CD8-positive, alpha-beta T cell (primary cell): ENCODE measurements at places on chromosomes 2 and 18.

DNA sequence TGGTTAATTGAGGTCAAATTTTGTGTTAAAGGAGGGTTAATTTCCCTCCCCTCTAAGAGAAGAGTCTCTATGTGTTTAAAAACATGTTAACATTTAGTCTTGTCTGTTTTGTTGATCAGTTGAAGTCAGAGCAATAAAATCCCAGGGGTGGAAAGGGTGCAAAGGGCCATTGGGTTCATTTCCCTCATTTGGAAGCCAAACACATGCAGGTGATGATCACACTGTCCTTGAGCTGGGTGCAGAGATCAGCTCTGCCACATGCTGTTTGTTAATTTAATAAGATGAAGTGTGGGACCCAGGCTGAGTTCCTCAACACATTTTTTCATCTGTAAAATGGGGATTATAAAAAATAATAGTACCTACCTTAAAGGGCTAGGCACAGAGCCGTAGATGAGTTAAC lies 260.9 kb downstream of the LPIN1 start:
- no peak for DNase-seq

- DNase-seq = no peak
Observed at GRCh38 chr2:183530333-183530901, 406.2 kb downstream of the NUP35 start.

- no peak for DNase-seq
Observed at GRCh38 chr2:172561270-172561669, 5.4 kb downstream of the PDK1 start.

DNA sequence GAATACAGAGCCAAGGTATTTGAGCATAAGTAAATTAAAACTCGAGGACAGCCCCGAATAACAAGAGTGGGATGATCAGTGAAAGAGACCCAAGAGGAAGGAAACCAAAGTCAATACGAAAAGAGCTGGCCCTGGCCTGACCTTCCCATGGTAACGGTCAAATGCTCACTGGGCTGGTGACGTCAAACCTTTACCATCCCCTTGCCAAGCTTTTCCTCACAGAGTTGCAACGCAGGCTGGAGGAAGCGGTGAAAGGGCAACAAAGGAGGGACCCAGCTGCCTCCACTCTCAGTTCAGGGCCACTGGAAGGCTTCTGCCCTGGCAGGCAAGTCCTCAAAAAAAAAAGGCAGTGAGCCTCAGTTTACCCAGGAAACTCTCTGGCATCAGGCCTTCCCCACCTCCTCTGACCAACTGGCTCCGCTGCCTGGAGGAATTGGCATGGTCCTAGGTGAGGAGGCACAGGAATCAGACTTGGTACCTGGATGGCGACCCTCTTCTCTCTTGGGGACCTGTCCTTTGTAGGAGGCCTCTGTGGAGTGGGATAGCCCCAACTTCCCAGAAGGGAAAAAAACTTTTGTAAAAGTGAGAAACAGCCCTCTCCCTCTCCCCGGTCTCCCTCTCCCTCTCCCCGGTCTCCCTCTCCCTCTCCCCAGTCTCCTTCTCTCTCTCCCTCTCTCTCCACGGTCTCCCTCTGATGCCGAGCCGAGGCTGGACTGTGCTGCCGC lies 212.4 kb downstream of the ANAPC1 start:
- no peak for DNase-seq

GRCh38 chr2:142734770-142735169 lies 142.7 kb upstream of the KYNU start:
- DNase-seq = no peak

DNA sequence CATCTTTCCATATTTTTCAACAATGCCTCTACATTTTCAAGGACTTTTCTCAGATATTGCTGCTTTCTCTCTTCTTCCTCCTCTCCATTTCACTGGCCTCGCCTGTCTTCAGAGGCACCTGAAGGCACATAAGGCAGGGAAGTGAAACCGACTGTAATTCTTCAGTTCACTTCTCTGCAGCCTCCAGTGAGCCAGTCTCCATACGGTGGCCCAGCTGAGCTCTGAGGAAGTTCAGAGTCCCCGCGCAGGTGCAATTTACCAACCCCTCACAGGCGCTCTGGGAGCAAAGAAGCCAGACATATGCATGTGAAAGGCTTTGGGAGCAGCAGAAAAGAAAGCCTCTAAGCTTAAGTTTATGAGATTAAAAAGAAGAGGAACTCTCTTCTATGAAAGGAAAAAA lies 12.4 kb downstream of the KLHL14 start:
- DNase-seq = no peak

DNA sequence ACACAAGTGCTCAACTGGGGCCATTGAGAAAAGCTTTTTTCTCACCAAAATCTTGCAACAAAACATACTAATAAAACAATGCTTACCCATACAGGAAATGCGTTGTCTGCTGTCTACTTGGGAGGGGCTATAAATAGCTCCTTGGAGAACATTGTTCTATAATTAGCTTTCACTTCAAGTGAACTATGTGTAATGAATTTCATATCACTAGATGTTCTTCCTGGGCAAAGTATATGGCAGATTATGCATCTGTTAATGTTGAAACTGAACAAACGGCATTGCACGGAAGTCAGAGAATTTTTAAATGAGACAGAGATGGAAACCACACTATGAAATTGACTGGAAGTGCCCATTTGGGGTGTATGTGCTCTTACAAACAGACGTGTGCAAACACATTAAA lies 6.4 kb upstream of the NPAS2 start:
- no peak for DNase-seq

- DNase-seq = no peak
Observed at GRCh38 chr2:43896906-43897305, 58.1 kb downstream of the ABCG8 start.

DNA sequence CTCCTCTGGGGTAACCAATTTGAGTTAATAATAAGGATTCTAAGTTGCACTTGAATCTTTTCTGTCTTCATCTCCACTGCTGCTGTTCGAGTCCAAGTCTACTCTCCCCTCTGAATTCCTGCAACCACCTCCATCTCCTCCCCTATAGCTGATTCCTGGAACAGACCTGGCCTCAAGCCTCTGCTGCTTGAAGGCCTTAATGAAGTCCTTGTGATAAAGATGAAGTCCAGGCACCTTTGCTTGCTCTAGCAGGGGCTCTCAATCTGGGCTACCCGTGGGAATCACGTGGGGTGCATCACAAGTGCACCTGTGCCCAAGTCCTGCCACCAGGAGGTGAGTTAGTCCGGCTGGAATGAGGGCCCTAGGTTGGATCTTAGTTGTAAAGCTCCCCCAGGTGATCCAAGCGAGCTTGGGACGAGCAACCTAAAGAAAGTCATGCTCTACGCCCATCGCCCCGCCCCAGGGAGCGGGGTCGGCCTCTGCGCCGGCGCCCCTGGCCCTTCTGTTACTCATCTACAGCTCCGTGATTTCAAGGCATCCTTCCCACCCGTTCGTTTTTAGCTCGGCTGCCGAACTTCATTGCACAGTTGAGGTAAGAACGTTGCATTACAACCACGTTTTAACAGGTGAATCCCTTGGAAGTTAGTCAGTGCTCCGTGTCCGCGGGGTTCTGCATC lies 905 bp upstream of the IAH1 start:
- DNase-seq = peak; percentile 56

- no peak for DNase-seq
Observed at GRCh38 chr2:146321175-146321574, 1523.7 kb upstream of the ACVR2A start.

- DNase-seq = no peak
Observed at GRCh38 chr2:17816396-17817245, at the start of gene MSGN1. Gene MSGN1, plus strand, starts transcription at chr2:17816460. Its CDS starts 59 bp downstream, at chr2:17816519.

DNA sequence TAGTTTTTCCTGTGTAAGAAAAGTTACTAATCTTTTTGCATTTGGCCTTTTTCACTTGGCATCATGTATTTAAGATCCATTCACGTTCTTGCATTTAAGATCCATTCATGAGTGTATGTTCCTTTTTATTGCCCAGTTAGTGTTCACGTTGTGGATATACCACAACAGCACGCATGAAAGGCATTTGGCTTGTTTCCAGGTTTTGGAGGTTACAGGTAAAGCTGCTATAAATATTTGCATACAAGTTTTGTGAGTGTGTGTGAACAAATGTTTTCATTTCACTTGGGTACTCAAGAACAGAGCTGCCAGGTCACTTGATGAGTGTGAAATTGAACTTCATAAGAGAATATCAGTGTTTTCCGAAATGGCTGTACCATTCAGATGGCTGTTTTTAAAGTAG lies 121.2 kb downstream of the CCBE1 start:
- DNase-seq = no peak

DNA sequence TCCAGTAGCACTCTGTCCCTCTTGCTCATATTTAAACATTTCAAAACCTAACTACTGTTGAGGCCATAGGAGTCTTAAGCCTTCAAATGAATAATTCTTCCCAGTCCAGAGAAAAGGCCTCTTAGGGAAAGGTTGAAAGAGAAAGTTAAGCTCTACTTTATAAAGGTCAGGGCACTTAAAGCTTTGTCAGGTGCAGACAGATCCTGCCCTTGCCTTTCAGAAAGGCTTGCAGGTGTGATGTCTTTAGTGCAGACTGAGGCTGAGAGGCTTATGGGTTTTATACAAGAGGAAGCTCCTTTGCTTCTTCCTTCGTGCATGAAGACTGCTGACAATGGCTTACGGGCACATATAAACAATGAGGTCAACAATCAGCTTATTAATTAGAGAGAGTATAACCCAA lies 105.0 kb upstream of the LINC00305 start:
- no peak for DNase-seq

GRCh38 chr2:96316999-96317398 lies 8.1 kb upstream of the ITPRIPL1 start:
- DNase-seq = no peak

DNA sequence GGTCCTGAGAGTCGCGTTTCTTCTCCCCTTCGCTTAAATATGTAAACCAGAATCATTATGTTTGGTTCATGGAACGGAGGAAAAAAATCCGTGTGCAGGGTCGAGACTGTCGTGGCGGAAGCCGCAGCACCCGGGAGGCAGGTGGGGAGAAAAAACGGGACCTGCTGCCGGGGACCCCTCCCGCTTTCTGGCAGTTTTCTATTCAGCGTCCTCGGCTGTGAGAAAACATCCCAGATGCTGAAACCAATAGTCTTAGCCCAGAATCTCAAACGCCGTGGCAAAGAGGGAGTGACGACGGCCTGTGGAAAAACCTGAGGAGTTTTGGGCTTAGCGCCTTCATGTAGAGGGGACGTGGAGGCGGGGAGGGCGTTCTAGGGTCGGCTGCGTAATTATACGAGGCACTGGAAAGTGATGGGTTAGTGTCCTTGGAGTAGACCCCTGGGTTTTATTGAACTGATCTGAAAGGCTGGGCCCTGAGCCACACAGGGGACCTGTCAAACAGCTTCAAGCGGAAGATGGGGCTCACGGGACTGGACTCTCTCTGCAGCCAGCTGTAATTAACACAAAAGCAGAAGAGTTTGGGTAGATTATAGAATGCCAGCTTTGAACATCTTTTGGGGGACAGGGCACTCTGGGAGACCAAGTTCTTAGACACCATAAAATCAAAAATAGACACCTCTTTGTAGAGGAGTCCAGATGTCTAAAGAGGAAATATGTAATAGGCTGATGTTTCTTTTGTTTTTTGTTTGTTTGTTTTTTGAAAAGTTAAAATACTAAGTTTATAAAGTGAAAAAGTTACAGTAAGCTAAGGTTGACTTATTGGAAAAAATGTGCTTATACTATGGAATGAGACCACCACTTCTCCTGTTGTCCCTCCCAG lies 834 bp upstream of the BUB1 start:
- peak; percentile 21 for DNase-seq

DNA sequence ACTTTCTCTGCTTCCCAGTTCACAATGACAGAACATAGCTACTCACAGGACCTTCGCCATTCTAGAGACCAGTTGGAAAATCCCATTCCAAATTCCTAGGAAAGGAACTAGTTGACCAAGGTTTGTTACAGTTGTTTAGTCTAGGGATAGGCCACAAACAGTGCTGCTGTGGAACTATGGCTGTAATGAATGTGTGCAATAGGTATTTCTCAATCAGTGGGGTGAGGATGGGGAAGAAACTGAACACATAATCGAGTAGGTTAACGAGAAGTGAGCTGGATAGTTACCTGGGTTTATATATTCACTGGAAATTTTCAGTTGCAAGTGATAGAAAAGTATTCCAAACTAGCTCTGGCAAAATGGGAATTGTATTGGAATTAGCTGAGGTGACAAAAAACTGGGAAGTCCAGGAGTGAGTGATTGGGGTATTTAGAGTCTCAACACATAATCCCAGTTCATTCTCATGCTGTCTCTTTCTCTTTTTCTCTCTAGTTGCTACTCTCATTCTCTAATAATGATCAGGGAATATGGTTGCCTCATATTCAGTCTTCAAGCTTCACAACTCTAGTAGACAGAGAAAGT lies 18.2 kb upstream of the HMSD start:
- DNase-seq = no peak

DNA sequence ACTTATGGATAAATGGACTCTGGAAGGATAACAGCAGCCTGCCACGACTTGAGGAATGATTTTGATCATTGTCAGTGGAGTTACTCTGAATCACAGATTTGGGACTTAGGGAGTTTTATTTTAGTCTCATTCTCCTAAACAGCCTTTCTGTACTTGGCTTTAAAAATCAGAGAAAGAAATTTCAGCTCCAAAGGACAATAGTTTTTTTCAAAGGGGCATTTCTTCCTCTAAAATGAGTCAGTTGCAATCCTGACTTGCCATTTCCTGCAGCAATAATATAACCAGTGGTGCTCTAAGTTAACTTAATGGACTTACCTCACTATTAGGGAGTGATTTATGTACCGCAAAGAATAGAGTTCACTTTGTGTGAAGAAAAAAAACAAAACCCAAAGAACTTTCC lies 35.1 kb upstream of the MTX2 start:
- no peak for DNase-seq

GRCh38 chr18:2706903-2707302 lies 51.4 kb downstream of the SMCHD1 start:
- DNase-seq = no peak

GRCh38 chr2:196160946-196161345 lies 10.4 kb downstream of the STK17B start:
- no peak for DNase-seq

DNA sequence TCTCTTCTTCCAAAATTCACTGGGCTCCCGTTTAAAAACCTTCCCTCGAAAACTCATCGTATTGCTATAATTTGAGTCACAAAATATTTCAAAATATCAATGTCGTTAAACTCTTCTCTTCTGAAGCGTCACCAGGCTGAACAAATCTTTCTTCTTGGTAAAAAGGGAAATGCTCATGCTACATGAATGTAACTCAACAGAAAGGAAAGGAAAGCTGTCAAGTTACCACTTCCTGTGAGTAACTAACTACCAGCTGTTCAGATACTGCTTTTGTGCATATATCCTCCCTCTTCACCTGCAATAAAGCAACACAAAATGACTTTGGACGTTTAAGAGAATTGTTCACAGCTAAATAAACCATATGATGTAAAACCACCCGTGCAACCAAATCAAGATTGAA lies 95.4 kb downstream of the DOCK10 start:
- no peak for DNase-seq

GRCh38 chr2:147550995-147551731 lies 293.7 kb upstream of the ACVR2A start:
- no peak for DNase-seq

GRCh38 chr18:34493566-34494358 lies 216.3 kb upstream of the DTNA start:
- no peak for DNase-seq

GRCh38 chr2:58308435-58308834 lies 67.3 kb upstream of the FANCL start:
- DNase-seq = no peak
